GOT3 (cell line): ENCODE measurements at places on chromosomes 6 and 20.

- no peak for DNase-seq
Measured at GRCh38 chr6:150156460-150156859, 13.6 kb downstream of the PPP1R14C start.

GRCh38 chr6:158770533-158771330 is 48.4 kb downstream of the EZR start:
- no peak for DNase-seq

GRCh38 chr20:36850759-36851158 is 25.2 kb upstream of the TLDC2 start:
- no peak for DNase-seq

DNA sequence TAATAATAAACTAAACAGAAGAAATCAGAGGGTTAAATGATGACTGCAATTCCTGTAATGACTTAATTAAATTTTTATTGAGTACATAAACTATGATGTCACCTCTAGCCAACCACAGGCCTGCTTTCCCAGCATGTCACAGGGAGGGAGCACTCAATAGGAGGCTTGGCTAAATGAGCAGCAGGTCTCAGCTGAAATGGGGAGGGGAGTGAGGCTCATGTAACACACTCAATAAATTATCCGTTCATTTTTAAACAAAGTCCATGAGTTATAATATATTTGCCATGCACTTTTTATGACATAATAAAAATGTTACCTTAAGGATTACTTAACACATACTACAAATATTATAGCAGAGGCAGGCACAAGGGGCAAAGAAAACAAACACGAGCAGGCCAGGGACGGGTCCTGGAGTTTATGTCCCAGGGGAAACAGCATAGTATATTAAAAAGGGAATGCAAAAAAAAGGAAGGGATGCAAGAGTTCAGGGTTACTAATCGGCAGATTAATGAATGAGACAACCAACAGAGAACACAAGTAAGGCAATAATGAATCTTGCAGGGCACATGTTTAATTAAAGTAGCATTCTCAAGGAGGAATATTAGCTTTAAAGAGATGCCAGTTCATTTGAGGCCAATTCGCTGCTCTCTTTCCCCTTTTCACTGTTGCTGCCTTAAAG is 27.1 kb upstream of the FAM83C start:
- DNase-seq: no peak

GRCh38 chr20:61600016-61600415 is 348.0 kb downstream of the CDH4 start:
- no peak for DNase-seq

- DNase-seq: no peak
Measured at GRCh38 chr20:35284992-35285805, 627 bp upstream of the EIF6 start.

- DNase-seq: no peak
Measured at GRCh38 chr6:7730784-7731227, 4.9 kb downstream of the BMP6 start.

GRCh38 chr6:109053336-109053735 is 41.3 kb downstream of the SESN1 start:
- no peak for DNase-seq

DNA sequence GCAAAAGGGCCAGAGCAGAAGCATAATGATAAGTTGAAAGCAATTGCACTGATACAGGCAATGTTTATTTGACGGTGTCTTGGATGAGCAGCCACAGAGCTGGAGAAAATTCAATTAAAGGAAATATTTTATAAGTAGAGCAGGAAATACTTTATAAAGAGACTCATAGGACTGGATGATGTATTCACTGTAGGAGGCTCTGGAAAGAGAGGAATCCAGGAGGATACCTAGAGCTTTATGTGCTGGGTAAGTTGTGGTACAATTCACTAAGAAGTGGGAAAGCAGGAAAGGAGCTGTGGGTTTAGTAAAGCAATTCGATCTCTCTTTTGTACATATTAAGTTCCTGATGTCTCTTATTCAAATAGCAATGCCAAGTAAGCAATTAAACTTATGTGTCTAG is 86.3 kb downstream of the C6orf118 start:
- DNase-seq: no peak

DNA sequence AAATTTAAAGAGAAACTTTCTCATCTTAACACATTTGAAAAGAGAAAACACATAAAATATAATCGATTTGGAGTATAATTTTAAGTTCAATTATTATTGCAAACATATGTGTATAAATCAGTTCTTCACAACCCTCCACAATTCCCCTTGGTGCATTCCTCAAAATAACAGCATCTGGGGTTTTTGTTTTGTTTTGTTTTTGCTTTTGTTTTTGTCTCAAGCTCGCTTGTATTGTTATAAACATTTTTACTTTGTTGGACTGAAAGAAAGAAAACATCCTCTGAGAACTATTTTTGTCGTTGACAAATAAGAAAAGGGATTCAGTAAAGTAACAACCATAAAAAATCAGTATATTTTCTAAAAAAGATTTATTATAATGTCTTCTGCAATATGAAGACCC is 60.2 kb upstream of the HIVEP1 start:
- no peak for DNase-seq

GRCh38 chr6:130843575-130844320 is 16.5 kb downstream of the SMLR1 start:
- DNase-seq: no peak

DNA sequence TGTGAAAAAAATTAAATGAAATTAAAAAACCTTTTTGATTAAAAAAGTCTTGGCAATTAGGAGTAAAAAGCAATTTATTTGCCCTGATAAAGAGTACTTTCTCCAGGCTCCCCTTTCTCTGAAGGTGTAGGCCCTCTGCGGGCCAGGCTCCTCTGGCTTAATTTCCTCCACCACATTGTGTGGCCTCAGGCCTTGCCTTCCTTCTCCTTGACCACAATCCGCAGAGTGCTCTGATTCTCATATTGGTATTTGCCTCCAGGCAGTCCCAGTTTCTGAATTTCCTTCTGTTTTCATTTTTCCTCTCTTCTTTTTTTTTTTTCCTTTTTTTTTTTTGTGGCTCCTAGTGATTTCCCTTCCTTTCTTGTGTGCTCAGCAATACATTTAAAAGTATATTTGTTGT is 96.4 kb downstream of the AIG1 start:
- DNase-seq: no peak

DNA sequence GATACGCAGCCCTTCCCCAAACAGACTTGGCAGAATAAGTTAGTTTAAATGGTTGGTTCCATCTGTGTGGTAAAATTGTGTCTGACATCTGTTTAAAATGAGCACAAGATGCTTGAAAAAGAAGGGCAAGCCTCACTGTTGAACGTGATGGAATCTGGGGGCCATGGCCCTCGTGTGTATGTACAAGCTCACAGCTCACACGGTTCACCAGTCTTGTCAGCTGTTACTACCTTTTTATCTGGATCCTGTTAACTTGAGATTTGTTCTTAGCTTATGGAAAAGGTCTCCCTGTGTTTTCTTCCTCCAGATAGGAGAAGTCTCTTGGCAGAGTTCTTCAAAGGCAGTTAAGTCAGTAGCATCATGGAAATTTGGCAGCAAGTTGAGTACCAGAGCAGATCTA is 270.6 kb downstream of the KHDC1L start:
- DNase-seq: no peak

GRCh38 chr6:3226042-3226441 is 1.4 kb downstream of the TUBB2B start:
- DNase-seq: no peak

DNA sequence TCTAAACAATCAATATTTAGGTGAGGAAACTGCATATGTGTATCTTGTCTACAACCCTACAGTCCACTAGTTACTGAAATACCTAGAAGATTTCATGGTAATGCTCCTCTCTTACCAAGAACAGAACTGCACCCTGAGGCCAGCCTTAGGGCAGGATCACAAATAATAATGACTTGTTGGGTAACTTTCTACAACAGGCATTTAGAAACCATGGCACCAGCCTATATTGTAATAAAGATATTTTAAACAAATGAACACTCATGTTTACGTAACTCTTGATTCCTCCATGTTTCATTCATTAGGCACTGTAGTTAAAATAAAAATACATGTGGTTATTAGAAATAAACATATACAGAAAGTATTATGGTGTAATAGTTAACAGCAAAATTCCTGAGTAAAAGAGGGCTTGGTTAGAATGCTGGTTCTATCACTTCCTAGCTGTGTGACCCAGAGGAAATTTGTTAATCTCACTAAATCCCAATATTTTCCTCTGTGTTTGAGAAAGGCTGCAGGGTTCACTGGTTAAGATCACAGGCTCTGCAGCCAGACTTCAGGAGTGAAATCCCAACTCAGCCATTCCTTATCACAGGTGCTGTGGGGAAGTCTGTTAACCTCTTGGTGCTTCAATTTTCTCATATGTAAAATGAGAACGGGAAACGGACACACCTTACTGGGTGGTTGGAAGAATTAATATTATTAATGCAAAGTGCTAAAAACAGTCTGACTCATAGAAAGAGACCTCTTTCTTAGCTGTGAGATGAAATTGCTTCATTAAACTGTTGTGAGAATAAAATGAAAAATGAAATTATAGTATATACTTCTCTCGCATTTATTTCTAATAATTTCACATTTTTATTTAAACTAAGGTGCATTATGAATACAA is 8.5 kb downstream of the HMGN3 start:
- DNase-seq: no peak

GRCh38 chr6:79617518-79617941 is 13.6 kb upstream of the SH3BGRL2 start:
- no peak for DNase-seq

DNA sequence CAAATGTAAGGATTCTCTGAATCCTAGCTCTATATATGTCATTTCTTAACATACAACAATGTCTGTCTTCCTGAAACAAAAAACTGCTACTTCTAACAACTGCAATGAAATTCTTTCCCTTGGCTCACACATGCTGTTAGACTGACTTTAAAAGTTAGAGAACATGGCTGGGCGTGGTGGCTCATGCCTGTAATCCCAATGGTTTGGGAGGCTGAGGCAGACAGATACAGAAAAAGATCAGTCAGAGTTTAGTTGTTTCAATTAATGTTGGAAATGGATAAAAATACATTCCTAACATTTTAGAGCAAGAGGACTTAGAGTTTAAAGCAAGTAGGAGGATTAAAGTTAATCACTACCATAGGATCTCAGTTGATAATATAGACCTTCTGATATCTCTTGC is 28.7 kb upstream of the KIAA1586 start:
- no peak for DNase-seq

- no peak for DNase-seq
Measured at GRCh38 chr6:163165922-163166321, 248.6 kb upstream of the QKI start.
